Stimulated activated CD8-positive, alpha-beta memory T cell treated with anti-CD3 and anti-CD28 coated beads, Interleukin-2, amount 100 ng/mL, for 1 hour (primary cell): ENCODE measurements at places on chromosomes 3 and 15.

DNA sequence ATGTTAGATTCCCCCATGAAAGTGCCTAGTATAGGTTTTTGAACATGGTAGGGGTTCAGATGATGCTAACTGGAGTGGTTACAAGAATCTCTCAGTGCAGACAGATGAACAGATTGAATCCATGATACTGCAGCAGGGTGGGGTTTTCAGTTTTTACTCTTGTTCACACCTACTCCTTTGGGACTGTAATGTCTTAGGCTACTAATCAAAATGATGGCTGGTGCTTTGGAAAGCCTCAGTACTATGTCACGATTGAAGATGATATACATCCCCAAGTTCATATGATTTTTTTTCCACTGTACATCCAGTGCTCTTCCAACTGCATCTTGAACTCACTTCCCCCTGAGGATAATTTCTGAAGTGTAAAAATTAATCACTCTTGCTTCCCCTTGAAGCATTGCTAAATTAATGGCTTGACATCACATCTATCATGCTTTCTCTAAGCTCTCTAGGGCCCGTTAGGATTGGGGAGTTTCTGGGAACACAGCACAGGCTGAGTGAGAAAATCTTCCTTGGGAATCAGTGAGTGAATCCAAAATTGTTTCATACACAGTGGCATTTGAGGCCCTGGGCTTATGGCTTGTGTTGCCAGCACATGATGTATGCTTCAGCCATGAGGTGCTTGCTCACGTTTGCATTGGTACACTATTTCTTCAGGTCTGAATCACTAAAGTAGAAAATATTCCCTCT is 115.0 kb upstream of the TPRG1 start:
- DNase-seq, result no peak

GRCh38 chr3:16828815-16829214 is 55.9 kb upstream of the PLCL2 start:
- DNase-seq, result peak; percentile 20

DNA sequence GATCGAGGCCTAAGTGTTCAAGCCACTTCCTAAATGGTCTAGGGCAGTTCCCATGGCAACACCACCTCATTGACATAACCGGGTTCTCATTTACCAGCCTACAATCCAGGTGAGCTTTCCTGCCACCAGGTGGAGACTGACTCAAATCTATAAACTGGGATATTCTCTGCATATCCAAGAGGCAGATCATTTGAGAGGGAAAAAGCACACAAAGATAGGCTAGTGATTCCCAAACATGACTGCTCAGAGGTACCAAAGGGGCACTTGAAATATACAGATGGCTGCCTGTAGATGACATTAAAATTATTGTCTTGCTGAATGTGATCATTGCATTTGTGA is 141.3 kb upstream of the PROK2 start:
- no peak for DNase-seq

DNA sequence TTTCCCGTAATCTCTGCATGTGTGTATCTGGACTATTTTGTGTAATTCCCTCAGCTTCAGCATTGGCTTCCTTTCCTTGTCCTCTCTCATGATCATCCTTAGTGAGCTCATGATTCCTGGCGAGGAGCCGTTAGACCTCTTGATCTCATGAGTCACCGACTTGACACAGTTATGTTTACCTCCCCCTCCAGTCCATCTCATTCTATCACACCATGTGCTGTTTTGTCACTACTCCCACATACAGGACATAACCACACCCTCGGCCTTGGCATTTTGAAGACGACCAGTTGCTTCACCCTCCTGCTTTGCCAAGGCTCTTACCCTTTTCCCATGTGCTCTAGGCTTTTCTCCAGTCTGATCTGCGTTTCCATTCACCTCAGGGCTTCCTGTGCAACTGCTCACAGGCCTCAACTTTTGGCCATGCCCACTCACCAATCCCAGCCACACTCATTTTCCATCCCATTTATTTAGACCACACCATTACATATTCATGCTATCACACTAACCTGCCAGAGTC is 41.5 kb downstream of the CP start:
- no peak for DNase-seq

DNA sequence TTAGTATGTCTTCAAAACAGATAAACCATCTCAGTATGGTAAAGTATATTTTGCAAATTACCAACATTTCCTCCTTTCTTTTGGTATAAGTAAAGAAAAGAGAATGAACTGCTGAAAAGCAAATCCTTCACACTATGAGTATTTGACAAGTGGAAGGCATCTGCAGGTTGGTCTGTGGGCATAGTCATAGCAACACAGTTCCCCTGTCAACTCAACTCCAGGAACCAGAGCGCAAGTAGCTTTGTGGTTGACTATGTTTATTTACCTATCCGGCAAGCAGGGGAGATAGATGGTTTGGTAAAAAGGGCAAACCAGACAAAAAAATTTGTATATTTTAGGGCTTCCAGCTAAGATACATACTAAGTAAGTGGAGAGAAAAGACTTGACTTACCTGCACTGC is 88.3 kb upstream of the PPIB start:
- no peak for DNase-seq

DNA sequence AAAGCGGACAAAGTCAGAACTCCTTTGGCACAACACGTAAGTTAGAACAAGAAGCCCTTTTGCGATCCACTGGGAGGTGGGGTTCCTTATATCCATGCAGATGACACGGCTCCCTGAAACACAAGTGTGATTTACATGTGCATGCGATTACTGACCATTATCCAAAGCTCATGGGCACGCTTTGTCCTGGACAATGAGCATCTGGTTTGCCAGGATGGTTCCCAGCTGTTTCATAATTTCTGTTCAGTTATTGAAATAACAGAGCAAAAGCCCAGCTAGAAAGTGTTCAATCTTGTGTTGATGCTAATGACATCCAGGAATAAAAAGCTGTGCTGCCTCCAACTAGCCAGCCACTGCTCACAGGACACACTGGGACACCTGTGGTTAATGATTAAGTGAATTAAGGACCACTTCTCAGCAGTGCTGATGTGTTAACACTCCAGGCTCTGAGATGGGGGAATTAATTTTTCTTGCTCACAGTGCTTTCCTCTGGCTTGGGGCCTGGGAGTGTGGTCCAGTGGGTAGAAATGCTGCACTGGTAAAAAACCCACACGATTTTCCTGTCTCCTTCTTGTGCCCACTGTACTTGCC is 123.1 kb upstream of the SLC2A2 start:
- no peak for DNase-seq

- no peak for DNase-seq
Measured at GRCh38 chr15:76954744-76955143, 23.2 kb downstream of the RCN2 start.

GRCh38 chr3:47225310-47225906 is 57.2 kb downstream of the KIF9 start:
- no peak for DNase-seq

- no peak for DNase-seq
Measured at GRCh38 chr15:100934166-100934565, 15.0 kb downstream of the LRRK1 start.

DNA sequence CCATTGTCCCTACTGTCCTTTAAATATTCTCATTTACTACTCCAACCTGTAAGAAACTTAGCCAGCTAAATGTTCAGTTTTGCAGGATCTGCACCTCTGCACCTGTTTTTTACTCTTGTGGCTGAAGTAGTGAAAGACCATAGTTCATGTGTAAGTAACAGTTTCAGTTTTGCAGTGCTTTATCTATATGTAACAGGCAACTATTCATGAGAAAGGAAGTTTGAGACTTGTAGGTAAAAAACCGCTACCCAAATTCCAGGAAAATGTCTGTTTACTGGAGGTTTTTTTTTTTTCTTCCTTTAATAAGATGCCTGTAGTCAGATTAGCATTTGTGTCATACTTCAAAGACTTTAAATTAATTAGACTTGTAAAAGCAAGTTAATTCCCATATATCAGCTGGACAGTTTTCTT is 25.4 kb upstream of the MBNL1 start:
- no peak for DNase-seq

DNA sequence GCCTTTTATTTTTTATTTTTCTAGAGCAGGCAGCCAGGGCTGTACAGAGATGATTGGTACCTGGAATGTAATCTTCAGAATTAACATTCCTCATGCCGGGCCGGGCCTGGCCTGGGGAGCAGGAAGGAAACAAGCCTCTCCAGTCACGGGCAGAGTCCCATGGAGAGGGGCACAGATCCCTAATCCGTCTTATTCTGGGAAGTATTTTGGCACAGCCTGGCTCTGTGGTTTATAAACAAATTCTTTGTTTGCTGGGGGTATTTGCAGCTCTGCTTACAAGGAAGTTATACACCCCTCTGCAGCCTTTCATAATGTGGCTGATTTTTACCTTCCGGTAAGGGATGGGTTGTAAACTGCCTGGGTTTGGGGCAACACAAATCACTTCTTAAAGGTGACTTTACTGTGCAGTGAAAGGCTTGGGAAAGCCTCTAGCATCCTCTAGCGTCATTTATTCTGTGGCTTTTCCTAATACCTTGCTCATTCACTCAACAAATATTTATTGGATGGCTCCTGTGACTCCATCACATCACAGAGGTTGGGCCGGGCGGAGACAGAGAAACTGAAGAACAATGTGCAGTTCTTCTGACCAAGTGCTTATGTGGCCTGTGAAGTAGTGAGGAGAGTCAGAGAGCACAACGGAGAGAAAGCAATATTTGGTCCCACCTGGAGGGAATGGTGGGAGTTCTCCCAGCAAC is 2.7 kb downstream of the SLC6A20 start:
- DNase-seq, result no peak

DNA sequence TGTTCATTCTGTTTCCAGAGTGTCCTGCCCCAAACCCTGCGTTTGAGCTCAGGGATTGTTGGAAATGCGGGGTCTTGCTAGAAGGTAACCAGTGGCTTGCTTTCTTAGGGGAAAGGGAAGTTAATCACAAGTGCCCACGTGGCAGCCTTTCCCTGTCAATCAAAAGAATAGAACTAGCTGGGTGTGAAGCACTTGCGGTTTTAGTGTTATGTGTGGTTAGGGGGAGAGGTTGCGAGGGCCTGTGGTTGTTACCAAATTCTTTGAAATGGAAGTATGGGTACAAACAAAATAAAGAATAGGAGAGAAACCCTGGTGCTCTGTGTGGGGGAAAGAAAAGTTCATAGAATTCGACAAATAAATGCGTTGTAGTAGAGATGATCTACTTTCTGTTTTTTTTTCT is 67.6 kb downstream of the FNDC3B start:
- peak; percentile 39 for DNase-seq

DNA sequence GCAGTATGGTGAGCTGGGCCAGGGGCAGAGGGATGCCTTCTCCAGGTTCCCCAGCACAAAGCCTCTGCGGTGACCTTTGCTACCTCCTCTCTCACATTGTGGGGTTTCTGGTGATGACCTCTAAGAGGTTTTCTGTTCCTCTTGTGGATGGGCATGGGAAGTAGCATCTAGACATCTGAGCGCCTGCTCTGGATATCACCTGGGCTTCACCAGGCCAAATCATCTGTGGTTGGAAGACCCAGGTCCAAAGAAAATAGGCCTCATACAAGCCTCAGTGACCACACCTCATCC is 7.0 kb downstream of the APEH start:
- no peak for DNase-seq

GRCh38 chr3:57434041-57434440 is 110.1 kb downstream of the DNAH12 start:
- DNase-seq, result no peak

GRCh38 chr15:86892774-86893449 is 813.2 kb downstream of the AGBL1 start:
- DNase-seq, result no peak

GRCh38 chr3:17032407-17033034 is 147.8 kb downstream of the PLCL2 start:
- DNase-seq, result no peak

- no peak for DNase-seq
Measured at GRCh38 chr15:56939257-56939656, 20.8 kb downstream of the TCF12 start.

DNA sequence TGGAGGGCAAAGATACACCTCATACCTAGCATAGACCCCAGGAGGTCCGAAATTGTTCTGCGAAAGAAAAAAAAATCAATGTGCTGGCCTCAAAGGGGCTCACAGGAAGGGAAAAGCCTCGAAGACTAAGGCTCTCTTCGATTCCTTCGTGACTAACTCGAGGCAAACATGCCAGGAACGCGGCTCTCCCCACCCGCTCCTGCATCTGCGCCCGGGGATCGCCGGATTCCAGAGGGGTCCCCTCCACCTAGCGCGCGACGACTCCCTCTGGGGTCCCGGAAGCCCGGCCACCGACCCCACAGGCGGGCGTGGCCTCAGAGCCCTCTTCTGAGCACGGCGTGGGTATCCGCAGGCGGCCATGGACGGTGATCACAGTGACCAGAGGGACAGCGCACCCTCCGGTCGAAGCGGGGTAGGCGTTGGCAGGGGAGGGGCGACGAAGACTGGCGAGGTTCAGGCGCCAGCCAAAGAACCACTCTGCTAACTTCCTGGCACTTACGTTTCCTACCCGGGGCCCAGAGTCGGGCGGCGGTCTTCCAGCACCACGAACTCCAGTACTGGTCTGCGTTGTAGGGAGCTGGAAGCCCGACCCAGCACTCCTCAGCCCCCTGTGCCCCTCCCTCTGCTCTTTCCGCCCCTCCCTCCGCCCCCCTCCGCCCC is 515 bp upstream of the EIF3J start:
- no peak for DNase-seq

- DNase-seq, result no peak
Measured at GRCh38 chr3:25386686-25387255, 41.3 kb upstream of the RARB start.
